ENCODE measurements at places on chromosomes 7 and 10. TPM values are rescaled to one million over a fixed set of nuclear protein-coding genes. Genes with fewer than 3 reads are reported as not detected.

The ASB10 gene
- not detected for polyA plus RNA-seq

The ARMC3 gene
- polyA plus RNA-seq, result not detected

The LRIT1 gene
- not detected for polyA plus RNA-seq

The C10orf62 gene
- polyA plus RNA-seq, result 0.74 TPM

The MRLN gene
- not detected for polyA plus RNA-seq

The NRAP gene
- not detected for polyA plus RNA-seq

The FANK1 gene
- polyA plus RNA-seq, result 0.08 TPM

The CNNM1 gene
- 4.3 TPM for polyA plus RNA-seq

The HTR5A gene
- polyA plus RNA-seq, result not detected

The CUBN gene
- 0.32 TPM for polyA plus RNA-seq

The TMEM184A gene
- 33.1 TPM for polyA plus RNA-seq

The OR2A1 gene
- not detected for polyA plus RNA-seq

The ZNF365 gene
- polyA plus RNA-seq, result not detected

The FOXI2 gene
- polyA plus RNA-seq, result not detected

The SORBS1 gene
- 39.8 TPM for polyA plus RNA-seq

The AKR1C8 gene
- polyA plus RNA-seq, result 0.12 TPM

The FAM25A gene
- not detected for polyA plus RNA-seq

The AKR1C3 gene
- polyA plus RNA-seq, result 532 TPM

The GHRHR gene
- polyA plus RNA-seq, result not detected

The FAM25C gene
- polyA plus RNA-seq, result not detected

The IDI2 gene
- polyA plus RNA-seq, result not detected

The MKX gene
- polyA plus RNA-seq, result not detected

The HPS1 gene
- 33.7 TPM for polyA plus RNA-seq

The HMX3 gene
- not detected for polyA plus RNA-seq

The COL26A1 gene
- polyA plus RNA-seq, result 7.8 TPM

The HECW1 gene
- polyA plus RNA-seq, result not detected

The ASIC3 gene
- polyA plus RNA-seq, result 0.50 TPM

The TEX47 gene
- not detected for polyA plus RNA-seq

The ANKRD61 gene
- not detected for polyA plus RNA-seq

The JCAD gene
- polyA plus RNA-seq, result 0.05 TPM

The ANAPC16 gene
- polyA plus RNA-seq, result 70.4 TPM

The LIPK gene
- polyA plus RNA-seq, result not detected

The PFKFB3 gene
- polyA plus RNA-seq, result 10.9 TPM

The AS3MT gene
- polyA plus RNA-seq, result 8.7 TPM

The CTAGE4 gene
- polyA plus RNA-seq, result not detected

The AMPH gene
- polyA plus RNA-seq, result not detected

The ADIRF gene
- polyA plus RNA-seq, result 0.13 TPM

The MSMB gene
- polyA plus RNA-seq, result 1.3 TPM

The LLCFC1 gene
- not detected for polyA plus RNA-seq

The CFAP69 gene
- polyA plus RNA-seq, result 2.4 TPM

The SYT15 gene
- polyA plus RNA-seq, result 0.29 TPM

The CCL24 gene
- not detected for polyA plus RNA-seq

The UCN3 gene
- polyA plus RNA-seq, result not detected

The TMEM273 gene
- polyA plus RNA-seq, result not detected

The CTNNA3 gene
- polyA plus RNA-seq, result not detected

The CASD1 gene
- 23.4 TPM for polyA plus RNA-seq

The LRRTM3 gene
- not detected for polyA plus RNA-seq

The RADIL gene
- 0.05 TPM for polyA plus RNA-seq

The SLC39A12 gene
- polyA plus RNA-seq, result not detected

The CRHR2 gene
- not detected for polyA plus RNA-seq
